Effector memory CD8-positive, alpha-beta T cell (primary cell): ENCODE measurements at places on chromosomes 11 and 22.

DNA sequence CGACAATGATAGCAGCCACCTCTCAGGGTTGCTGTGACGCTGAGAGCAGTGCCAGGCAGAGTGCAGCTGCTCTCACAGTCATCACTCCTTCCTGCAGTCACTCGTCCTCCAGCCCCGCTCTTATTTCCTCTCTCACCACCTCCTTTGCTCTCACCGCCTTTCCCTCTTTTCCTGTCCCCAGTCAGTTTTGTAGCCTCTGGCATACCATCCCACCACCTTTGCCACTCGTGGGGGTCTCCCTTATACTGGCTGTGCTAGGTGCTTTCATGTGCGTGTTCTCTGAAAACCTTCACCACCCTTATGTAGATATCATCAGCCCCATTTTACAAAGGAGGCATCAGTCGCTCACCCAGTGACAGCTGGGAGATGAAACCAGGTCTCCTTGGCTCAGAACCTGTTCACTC is 19.3 kb upstream of the ST3GAL4 start:
- DNase-seq, result no peak

- DNase-seq, result no peak
Observed at GRCh38 chr11:105829084-105829483, 193.0 kb downstream of the MSANTD4 start.

- no peak for DNase-seq
Observed at GRCh38 chr11:67349036-67349435, 4.3 kb downstream of the POLD4 start.

DNA sequence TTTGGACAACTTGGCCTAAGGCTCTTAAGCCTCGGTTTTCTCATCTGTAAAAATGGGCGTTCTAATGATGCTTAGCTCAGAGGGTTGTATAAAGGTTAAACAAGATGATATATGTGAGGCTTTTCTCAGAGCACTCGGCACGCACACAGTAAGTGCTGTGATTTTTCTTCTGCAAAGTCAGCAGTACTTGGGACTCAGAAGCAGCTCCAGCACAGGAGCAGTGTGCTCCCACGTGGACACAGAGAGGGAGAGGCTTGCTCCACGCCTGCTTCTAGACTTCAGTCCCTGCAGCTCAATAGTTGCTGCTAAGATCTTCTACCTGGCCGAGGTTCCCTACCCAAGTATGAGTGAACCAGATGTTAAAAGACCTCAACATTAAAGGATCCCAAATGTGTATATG is 39.9 kb upstream of the PHF21A start:
- DNase-seq, result no peak

GRCh38 chr11:15909937-15910598 is 446.3 kb downstream of the SOX6 start:
- no peak for DNase-seq

DNA sequence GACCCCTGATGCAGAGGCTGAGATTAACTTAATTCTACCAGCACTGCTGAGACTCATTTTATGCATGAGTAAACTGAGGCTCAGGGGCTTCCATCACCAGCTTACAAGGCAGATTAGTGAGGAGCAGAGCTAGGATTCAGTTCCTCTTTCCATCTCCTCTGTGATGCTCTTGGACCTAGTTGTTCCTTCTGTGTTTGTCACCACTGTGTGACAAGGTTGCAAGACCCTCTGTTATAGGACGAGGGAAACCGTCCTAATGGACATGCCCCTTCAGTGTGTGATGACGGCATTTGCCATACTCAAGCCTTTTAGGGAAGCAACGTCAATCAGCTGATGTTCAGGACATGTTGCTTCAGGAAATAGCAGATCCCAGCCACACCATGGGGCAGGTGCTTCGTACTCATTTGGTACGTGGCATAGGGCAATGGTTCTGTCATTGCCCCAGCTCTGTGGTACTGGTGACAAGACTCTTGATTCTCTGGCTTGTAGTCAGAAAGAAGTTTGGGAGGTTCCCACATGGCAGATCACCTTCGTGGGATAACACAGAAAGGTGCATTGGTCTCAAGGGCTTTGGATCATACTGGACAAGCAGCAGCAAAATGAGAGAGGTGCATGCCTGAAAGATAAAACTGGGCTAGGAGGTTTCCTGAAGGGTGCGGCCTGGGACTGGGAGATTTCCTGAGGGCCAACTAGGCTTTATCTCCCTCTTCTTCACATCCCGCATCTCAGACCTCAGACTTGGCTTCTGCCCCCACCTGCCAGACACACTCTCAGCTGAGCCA is 23.9 kb upstream of the CD44 start:
- no peak for DNase-seq

GRCh38 chr11:75602951-75603350 is 40.9 kb downstream of the SERPINH1 start:
- DNase-seq, result no peak

GRCh38 chr11:77211040-77211451 is 83.0 kb downstream of the MYO7A start:
- no peak for DNase-seq

GRCh38 chr22:25911243-25911972 is 169.4 kb downstream of the MYO18B start:
- DNase-seq, result no peak
